ENCODE measurements at places on chromosomes 3 and 15.

DNA sequence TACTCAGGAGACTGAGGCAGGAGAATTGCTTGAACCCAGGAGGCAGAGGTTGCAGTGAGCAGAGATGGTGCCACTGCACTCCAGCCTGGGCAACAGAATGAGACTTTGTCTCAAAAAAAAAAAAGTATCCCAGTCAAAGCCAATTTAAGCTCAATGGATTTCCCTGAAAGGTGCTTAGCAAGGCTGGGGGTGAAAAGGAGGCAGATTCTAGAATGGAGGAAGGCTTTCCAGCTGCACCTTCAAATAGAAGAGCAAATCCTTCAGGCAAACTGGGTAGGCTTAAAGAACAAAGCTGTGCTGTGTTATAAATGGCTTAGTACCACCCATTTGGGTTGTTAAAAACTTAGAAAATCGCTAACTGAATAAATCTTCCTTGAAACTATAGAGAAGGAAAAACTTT, 3.0 kb upstream of the IFT57 start:
- DNase-seq: no peak

- DNase-seq: no peak
These were observed 35.0 kb upstream of the BSN start for GRCh38 chr3:49519296-49519695.

- no peak for DNase-seq
These were observed 36.4 kb upstream of the BOC start for GRCh38 chr3:113174801-113175485.

- DNase-seq: no peak
These were observed 146.1 kb downstream of the SMAD6 start for GRCh38 chr15:66848116-66848515.

- DNase-seq: no peak
These were observed 278.3 kb downstream of the FGF12 start for GRCh38 chr3:192449036-192449435.

DNA sequence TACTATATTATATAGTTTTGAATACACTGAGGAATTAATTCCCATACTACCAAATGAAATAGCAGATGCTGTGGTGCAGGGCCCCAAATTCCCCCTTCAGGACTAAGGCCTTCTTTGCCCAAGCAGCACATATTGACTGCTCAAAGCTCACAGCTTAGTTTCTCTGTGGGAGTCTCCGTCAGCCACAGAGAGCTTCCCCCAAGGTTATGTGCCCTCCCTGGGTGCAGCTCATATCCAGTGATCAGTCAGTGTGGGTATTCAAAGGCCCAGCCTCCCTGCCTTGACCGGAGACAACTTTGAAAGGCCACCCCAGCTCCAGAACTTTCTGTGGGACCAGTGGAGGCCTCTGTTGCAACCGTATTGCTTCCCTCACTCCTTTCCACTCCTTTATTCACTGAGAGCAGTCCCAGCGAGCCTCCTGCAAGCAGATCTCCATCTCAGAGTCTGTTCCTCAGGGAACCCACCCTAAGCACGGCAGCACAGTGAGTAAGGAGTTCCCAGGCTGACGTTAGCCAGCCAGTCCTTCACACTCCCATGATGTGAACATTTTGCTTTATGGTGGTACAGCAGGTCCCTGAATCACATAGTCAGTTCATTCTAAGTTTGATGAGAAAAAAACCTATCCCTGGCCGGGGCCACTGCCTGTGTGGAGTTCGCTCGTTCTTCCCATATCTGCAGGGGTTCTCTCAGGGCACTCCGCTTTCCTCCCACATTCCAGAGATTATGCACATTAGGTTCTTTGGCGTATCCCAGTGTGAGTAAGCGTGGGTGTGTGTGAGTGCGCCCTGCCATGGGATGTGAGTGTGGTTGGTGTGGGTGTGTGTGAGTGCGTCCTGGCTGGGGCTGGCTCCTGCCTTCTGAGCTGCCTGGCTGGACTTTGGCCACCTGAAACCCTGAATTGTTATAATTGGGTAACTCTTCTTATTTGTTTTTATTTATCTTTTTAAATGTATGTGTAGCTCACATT, 64.4 kb upstream of the PPARG start:
- no peak for DNase-seq

GRCh38 chr3:48018841-48019240, 2.6 kb upstream of the MAP4 start:
- no peak for DNase-seq

- no peak for DNase-seq
These were observed 9.7 kb upstream of the GATA2 start for GRCh38 chr3:128502712-128503111.

DNA sequence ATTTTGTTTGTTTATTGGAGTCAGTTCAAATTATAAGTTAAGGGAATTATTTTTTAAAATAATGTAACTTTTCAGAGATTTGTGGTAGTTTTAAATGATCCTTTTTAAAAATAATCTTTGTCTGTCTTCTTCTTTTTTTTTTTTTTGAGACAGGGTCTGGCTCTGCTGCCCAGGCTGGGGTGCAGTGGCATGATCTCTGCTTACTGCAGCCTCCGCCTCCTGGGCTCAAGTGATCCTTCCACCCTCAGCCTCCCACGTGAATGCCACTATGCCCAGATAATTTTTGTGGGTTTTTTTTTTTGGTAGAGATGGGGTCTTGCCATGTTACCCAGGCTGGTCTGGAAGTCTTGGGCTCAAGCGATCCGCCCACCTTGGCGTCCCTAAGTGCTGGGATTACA, 12.6 kb downstream of the FNDC3B start:
- no peak for DNase-seq

DNA sequence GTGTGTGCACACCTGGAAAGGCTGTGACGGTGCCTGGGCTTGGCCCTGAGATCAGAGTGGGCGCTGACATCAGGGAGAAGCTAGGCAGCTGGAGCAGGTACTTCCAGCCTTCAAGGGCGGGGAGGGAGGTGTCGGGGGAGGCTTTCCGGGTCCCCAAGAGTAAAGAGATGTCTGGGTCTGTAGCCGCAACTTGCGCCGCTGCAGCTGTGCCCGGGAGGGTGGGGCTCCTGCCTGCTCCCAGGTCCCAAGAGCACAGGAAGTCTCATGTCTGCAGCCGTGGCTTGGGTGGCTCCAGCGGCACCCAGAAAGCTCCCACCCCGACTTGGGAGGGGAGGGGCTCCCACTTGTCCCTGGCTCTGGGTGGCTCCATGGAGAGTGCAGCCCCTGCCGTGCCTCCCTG, 103.2 kb upstream of the BNIP2 start:
- no peak for DNase-seq

GRCh38 chr3:33717866-33718594, at the start of gene CLASP2:
TSS of gene CLASP2 (minus strand) at chr3:33718254. CDS start at chr3:33718002, 252 bp downstream.
- DNase-seq: peak; percentile 92

DNA sequence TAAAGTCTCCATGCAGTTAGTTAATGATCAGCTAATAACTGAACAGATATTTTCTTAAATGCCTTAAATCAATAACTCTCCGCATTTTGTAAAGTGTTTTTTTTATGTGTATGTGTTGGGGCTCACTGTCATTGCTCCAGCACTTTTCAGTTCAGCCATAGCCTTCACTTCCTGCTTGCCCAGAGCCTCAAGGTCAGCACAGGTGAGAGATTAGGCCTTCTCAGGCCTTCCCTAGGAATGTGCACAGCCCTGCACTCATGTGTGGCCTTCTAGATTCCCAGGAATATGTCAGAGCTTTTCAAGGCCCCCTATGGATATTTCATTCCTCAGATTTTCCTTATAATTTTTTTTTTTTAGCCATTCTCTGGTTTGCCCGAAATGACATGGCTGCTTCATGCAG, 77.6 kb upstream of the MANF start:
- DNase-seq: no peak

GRCh38 chr3:195715583-195716266, 5.1 kb upstream of the MUC20 start:
- DNase-seq: no peak

GRCh38 chr3:39125841-39126500, 18.5 kb downstream of the TTC21A start:
- DNase-seq: no peak

DNA sequence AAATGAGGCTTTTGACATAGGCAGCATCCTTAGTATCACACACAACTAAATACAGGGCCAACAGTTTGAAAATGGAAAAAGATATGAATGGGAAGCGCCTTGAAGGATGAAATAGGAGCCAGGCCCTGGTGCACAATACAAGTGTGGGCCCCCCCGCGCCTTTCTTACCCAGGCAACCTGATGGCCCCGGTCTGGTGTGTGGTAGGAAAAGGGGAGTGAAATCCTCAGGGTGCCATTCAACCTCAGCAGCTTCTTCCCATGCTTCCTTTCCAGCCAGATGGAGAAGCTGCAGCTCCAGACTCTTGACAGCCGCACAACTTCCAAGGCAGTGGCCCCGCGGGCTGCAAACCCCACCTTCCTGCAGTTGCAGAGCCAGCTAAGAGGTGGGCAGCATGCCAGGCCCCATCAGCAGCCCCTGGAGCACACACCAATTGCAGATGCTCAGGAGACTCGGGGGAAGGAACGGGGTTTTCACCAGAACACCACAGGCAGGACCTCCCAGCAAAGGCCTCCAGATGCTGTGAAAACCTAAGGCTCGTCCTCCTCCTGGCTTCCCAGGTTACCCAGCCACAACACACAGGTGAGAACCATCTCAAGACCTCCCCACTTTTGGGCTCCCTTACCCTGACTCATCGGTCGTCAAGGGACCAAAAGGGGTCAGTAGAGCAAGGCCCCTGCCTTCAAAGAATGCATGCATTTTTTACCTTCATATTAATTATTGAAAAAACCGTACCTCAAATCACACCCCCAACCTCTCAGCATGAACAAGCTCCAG, 101.6 kb downstream of the CPN2 start:
- DNase-seq: peak; percentile 50

DNA sequence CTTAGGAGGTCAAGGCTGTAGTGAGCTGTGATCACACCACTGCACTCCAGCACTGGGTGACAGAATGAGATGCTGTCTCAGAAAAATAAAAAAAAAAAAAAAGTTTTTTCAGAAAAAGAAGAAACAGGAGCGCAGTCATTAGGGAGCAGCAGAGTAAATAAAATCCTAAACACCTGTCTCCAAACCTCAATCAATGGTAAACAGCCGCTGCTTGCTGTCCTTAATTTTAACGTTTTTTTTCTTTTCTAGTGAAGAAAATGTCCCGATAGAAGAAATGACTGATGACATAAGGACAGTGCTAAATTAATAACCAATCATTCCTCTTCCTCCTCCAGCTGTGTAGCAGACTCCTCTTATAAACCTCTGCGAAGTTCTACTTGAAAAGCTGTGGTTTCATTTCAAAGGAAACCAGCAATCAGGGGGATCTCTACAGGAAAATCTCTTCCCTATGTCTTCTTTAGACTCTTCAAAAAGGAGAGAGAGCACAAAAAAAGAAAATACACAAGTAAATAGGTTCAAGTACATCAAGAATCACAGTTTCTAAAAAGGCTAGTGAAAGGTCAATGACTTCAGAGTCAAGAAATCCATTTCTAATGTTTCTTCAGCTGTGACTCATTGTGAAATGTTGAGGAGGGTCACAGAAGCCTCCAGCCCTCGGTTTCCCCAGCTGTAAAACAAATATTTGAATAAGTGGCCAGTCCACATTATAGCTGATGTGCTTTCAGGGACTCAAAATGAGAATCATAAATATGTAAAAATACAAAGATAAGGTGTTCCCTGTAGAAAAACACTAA, 127.6 kb downstream of the TMCO5A start:
- DNase-seq: no peak

DNA sequence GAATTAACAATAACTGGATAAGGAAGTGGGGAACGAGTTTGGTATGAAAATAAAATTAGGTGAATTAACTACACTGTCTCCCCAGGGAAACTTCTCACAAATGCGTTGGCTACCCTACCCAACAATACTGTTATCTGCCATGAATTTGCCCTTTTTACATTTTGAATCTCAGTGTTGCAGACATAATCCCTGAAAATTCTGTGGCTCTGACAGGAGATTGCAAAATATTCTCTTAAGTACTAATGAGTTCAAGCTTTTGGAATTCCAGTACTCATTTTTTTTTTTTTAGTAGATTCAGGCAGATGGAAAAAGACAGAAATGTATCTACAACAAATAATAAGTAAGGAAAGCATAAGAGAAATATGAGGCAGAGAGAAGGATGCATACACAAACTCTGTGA, 332.6 kb downstream of the LSAMP start:
- DNase-seq: no peak

- no peak for DNase-seq
These were observed 24.3 kb upstream of the KPNA1 start for GRCh38 chr3:122538956-122539490.

GRCh38 chr3:18481946-18482548, 56.9 kb upstream of the SATB1 start:
- DNase-seq: peak; percentile 3

DNA sequence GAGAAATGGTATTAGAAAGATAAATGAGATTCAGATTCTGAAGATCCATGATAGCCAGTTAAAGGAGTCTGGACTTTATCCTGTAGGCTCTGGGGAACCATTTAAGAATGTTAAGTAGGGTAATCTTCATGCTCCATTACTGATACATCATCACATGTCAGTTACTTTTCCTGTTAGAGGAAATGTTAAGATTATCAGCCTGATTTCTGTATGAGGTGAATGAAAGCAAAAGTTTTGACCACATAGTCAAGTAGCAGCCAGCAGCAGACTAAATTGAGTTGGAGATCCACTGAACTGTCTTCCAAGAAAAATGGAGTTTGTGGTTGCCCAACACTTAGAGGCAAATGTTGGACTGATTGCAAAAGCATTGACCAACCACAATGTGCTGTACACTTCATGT, 4.7 kb upstream of the COPB2 start:
- DNase-seq: no peak

DNA sequence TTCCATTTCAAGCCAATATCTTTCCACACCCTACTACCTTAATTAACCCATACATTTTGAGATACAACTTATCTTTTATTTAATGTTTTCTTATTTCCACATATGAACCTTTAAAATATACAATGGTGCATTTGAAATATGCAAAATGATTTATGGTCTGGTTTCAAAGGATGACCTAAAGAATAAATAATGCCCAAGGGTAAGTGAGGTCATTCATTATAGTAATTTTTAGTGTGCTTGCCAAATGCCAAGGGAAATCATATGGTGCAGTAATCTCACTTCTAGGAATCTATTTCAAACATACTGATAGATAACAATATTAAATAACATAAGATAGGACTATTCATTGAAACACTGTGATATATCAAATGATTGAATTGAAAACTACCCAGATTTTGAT, 1055.4 kb downstream of the AGBL1 start:
- no peak for DNase-seq

- peak; percentile 4 for DNase-seq
These were observed 73.6 kb upstream of the MDFIC2 start for GRCh38 chr3:70386043-70386442.

DNA sequence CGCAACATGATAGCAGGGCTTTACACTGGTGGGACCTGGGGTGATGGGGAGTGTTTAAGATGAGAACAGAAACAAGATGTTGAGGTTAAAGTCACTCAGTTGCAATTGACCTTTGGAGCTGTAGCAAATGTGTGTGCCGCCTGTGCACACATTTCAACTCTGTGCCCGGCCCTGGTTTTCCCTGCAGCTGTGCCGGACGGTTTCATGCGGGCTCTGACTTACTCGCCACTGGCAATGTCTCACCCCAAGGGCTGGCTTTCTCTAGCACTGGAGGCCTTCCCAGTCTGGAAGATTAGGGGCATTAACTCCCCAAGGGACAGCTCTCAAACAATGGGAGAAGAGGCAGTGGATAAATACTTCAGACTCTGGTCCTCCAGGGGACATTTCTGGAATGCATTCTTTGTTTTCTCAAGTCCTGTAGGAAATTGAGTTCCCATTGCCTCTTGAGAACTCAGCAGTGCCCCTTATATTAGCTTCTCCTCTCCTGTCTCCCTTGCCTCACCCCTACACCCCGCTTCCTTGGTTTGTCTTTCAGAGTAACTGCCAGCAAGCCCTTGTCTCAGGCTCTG, 152.5 kb downstream of the EDEM1 start:
- DNase-seq: no peak
